ENCODE measurements at places on chromosomes 1 and 21. TPM values are rescaled to one million over a fixed set of nuclear protein-coding genes. Genes with fewer than 3 reads are reported as not detected.
A peak's percentile ranks its signal among the peaks of the same experiment; 100 is the strongest.

The CFHR1 gene
- total RNA-seq = not detected

DNA sequence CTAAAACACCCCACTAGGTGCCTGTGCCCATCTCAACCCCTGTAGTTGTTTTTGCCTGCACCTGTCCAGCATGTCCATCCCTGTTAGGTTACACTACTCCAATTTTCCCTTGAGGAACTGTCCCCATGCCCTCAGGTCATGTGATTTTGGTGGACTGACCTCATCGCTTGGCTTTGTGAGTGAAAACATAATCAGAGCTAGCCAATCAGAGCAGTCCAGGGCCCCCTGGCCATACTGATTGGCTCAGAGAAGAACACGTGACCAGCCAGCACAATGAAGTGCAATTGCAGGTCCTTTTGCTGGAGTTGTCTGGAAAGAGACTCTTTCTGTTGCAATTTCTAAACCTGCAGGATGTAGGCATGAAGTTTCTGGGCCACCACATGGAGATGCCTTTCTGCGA, 303.3 kb upstream of the PROX1 start:
- DNase-seq = no peak

The SLC41A1 gene
- 33.6 TPM for total RNA-seq

DNA sequence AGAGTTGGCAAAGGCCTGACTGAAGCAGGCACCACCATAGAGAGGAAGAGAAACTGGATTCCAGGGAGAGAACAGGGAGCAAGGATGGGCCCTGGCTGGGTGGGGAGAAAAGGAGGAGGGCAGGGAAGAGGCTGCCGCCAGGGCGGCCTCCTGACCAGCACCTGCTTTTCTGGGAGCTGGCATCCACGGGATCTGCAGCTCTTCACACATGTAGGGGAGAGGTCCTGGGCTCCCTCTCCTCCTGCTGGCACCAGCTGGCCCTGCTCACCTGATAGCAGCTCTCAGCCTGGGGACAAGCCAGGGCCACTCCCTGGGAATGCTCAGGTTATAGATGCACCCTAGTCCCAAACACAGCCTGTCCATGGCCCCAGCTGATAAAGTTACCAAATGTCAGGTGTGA, 39.9 kb downstream of the TEX35 start:
- DNase-seq = no peak

GRCh38 chr1:209382231-209383100, 201.0 kb upstream of the CAMK1G start:
- DNase-seq = no peak

The FCRL4 gene
- not detected for total RNA-seq

The MAP3K21 gene
- total RNA-seq = 3.2 TPM

- no peak for DNase-seq
Measured at GRCh38 chr1:209554761-209555611, 28.5 kb upstream of the CAMK1G start.

GRCh38 chr1:204350857-204351573, 8.7 kb downstream of the PLEKHA6 start:
- peak; percentile 34 for DNase-seq

- peak; percentile 48 for DNase-seq
Measured at GRCh38 chr1:10429868-10430215, 391 bp upstream of the CENPS start.

The RNU5D-1 gene
- not detected for total RNA-seq

- no peak for DNase-seq
Measured at GRCh38 chr1:161706482-161707347, at the start of gene FCRLA. TSS of gene FCRLA (plus strand) at chr1:161707229. CDS start at chr1:161707265, 36 bp downstream.

The MCL1 gene
- 207 TPM for total RNA-seq

- no peak for DNase-seq
Measured at GRCh38 chr1:175920381-175920780, 177.0 kb upstream of the TNR start.

DNA sequence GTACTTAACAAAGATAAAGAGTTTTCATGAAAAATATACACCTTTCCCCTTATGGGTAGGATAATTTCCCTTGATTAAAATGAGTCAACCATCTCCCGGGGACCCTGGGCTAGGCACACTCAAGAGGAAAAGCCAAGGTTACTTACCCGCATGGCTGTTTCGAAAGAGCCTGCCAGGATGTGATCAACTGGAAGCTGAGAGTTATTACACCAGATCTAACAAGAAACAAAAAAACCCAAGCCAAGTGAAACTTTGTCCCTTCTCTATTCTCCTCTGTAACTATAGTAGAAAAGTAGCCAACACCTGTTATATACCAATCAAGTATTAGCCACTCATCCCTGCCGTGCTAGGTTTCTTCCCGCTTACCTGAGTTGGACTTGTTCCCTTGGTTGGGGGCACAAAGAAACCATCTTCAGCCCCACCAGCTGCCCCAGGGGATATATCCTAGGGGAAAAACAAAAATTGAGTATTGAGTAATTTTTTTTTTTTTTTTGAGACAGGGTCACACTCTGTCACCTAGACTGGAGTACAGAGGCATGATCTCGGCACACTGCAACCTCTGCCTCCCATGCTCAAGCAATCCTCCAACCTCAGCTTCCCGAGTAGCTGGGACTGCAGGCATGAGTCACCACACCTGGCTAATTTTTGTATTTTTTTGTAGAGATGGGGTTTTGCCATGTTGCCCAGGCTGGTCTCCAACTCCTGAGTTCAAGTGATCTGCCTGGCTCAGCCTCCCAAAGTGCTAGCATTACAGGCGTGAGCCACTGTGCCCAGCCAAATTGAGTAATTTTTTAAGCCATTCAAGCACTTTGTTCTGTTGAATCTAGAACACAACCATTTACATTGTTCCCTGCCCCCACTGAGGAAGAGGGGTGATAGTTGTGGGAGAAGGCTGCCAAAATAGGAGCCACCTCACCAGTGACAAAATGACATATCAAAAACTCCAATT, 8.4 kb upstream of the PEX19 start:
- no peak for DNase-seq

The LEMD1 gene
- 0.58 TPM for total RNA-seq

- no peak for DNase-seq
Measured at GRCh38 chr1:118073648-118074435, 111.2 kb downstream of the SPAG17 start.

DNA sequence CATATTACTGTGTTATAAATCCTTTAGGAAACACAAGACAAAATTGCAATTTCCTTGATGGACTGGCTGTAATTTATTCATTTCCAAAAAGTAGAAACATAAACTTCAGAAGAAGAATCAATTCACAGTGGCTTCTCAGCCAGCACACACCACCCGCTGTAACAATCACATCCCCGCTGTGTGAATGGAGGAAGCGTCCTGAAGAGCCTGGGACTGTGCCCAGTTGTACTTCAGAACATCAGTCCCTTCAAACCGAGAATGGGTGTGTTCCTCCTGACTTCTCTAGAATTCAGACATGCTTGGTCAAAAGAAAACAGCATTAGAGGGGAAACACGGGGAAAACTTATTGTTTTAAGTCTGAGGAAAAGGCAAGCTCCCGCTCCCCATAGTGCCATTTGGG, 28.8 kb upstream of the CD84 start:
- no peak for DNase-seq

DNA sequence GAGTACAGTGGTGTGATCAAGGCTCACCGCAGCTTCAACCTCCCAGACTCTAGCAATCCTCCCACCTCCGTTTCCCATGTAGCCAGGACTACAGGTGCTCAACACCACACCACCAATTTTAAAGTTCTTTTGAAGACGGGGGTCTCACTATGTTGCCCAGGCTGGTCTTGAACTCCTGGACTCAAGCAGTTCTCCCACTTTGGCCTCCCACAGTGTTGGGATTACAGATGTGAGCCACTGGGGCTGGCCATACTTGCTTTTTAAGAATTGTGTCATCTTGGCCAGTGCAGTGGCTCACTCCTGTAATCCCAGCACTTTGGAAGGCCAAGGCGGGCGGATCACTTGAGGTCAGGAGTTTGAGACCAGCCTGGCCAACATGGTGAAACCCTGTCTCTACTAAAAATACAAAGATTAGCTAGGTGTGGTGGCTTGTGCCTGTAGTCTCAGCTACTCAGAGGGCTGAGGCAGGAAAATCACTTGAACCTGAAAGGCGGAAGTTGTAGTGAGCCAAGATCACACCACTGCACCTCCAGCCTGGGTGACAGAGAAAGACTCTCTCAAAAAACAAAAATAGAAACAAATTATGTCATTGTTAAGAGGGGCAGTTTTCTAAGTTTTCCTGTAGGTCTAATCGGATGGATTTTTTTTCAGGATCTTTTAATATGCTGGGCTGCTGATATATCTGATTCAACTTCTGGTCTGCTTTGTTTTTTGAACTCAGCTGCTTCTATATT, 18.7 kb downstream of the AK4 start:
- no peak for DNase-seq

The LRRC3 gene
- 1.8 TPM for total RNA-seq

All from activated CD8-positive, alpha-beta T cell treated with anti-CD3 and anti-CD28 coated beads for 36 hours (primary cell).